ENCODE measurements at places on chromosomes 7 and 10. TPM values are rescaled to one million over a fixed set of nuclear protein-coding genes. Genes with fewer than 3 reads are reported as not detected.

- peak; percentile 23 for DNase-seq
Measured at GRCh38 chr7:89332026-89332425, 536.5 kb upstream of the TEX47 start.

DNA sequence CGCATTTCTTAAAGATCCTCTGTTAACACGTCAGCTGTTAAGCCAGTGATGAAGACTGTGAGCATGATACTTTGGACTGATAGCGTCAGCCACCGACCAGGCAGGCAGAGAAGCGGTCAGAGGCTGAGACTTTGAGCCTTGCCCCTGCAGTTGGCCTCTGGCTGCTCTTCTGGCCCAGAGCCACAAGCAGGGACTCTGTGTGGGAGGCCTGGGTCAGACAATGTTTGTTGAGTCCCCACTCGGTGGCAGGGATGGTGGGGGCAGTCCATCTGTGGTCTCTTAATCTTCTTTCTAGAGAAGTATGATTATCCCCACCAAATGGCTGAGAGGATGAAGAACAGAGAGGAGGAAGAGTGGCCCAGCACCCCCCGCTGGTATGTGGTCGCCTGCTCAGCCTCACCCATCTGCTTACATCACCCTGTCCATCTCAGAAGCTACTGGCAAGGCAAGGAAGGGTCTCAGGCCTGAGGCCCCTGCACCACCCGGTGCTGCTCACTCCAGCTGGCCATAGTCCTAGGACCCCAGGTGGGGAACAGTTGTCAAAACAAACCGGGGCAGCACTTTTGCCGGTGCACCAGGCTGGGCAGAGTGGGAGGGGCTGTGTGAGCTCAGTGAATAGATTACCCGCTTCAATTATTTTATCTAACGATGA, 202.9 kb downstream of the GRID1 start:
- DNase-seq, result no peak

ARMH3 gene
- 7.8 TPM for total RNA-seq

GRCh38 chr10:55212051-55212450, 411.0 kb upstream of the PCDH15 start:
- DNase-seq, result no peak

PALD1 gene
- 0.80 TPM for total RNA-seq

GRCh38 chr7:54831046-54831643, 72.1 kb upstream of the SEC61G start:
- peak; percentile 91 for DNase-seq

DNA sequence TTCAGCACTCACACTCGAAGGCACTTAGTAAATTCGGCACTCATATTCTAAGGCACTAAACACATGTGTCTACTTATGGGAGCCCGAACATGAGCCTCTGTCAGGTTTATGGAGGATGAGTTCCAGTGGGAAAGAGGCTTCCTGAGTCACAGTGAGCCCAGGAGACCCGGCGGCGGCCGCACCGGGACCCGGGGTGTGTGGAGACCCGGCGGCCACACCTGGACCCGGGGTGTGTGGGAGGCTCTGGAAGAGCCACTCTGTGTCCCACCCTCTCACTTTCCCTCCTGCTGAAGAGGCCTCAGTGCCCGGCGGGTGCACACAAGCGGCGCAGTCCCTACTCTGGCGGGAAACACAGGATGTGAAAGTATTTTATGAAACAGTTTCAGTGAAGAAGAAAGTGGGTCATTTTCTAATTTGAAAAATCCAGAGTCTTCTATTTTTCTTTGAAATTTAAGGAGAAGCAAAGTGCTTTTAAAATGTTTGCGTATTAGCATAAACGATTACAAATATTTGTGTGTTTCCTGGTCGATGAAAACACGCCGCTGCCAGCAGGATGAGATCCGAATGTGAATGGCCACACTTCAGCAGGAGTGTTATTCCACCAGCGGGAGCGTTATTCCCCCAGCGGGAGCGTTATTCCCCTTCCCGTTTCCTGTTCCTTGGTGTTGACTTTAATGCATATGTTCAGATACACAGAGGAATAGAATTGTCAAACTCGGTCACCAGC, 625.1 kb downstream of the DNAJB6 start:
- DNase-seq, result no peak

GRCh38 chr10:61140765-61141392, 196.9 kb upstream of the RHOBTB1 start:
- peak; percentile 96 for DNase-seq

- DNase-seq, result no peak
Measured at GRCh38 chr7:94154182-94154581, 150.0 kb upstream of the BET1 start.

DNA sequence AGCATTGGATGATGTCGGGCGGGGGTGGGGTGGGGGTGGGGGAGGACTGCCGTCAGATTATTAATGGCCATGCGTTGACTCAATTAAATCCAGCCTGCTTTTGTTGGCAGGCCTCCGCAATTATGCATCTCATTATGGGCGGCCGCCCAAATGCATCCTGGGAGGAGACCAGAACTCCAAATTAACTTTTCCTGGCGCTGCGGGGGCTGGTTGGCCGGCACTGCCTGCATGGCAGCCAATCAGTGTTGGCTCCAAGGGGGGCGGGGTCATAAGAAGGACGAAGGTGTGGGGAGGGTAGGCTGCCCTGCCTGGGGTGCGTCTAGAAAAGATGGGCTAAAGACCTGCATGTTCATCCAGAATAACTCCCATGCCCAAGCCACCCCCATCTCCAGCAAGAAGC, 83.9 kb upstream of the PAX2 start:
- no peak for DNase-seq

Measured in PC-3 (cell line).